ENCODE measurements at places on chromosomes 16 and 17.

DNA sequence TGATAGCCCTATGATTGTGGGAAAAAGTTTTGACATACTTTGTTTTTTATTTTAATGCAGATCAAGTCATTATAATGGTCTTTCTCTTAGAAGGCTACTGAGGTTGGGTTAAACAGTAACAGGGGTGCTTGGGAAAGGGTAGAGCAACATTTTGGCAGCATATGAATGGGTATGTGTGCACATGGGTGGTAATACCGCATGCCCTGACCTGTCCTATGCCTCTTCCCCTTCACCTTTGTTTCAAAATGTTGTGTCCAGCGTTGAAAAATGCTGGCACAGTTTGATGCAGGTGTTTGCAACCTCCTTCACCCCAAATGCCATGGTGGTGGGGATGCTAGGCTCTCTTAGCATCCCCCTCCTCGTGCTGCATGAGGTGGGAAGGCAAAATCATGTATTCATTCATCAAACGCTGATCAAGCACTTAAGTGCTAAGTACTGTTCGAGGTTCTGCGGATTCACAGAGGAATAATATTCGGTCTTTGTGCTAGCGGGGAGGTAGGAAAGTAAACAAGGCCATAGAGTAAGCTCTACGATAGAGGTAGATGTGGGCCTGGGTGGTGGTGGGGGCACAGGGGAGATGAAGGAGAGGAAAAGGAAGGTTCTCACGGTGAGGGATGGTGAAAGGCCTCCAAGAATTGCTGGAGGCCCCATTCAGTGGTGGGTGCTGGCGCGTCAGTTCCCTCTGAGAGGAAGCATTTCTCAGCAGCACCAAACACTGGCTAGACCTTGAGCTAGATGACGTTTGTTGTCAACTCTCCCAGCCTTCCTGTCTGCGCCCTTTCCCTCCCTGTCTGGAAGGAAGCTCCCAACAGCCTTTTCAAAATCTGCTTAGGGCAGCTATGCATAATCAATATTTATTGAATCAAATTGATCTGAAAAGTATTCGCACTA, 13.3 kb upstream of the MARCHF10 start:
- no peak for DNase-seq

- DNase-seq, result no peak
Measured at GRCh38 chr16:7400117-7400890, 67.7 kb downstream of the RBFOX1 start.

GRCh38 chr17:40533896-40534295, 31.4 kb downstream of the CCR7 start:
- no peak for DNase-seq

DNA sequence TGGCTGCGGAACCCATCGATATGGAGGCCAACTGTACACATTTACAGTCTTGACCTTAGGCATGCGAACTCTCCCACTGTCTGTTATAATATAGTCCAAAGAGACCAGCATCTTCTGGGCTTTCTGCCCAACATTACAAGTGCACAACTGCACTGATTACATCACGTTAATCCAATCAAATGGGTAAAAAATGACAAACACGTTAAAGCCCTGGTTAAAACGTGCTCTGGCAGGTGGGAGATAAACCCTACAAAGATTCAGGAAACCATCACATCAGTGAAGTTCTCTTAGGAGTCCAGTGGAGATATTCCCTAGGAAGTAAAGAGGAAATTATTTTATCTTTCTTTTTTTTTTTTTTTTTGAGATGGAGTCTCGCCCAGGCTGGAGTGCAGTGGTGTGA, 23.7 kb upstream of the XYLT2 start:
- DNase-seq, result no peak

GRCh38 chr16:57413301-57413730, 8.7 kb downstream of the CCL17 start:
- no peak for DNase-seq

GRCh38 chr16:66168777-66169176, 197.7 kb upstream of the CDH5 start:
- DNase-seq, result no peak

- no peak for DNase-seq
Measured at GRCh38 chr16:50684823-50685461, 3.8 kb upstream of the SNX20 start.

DNA sequence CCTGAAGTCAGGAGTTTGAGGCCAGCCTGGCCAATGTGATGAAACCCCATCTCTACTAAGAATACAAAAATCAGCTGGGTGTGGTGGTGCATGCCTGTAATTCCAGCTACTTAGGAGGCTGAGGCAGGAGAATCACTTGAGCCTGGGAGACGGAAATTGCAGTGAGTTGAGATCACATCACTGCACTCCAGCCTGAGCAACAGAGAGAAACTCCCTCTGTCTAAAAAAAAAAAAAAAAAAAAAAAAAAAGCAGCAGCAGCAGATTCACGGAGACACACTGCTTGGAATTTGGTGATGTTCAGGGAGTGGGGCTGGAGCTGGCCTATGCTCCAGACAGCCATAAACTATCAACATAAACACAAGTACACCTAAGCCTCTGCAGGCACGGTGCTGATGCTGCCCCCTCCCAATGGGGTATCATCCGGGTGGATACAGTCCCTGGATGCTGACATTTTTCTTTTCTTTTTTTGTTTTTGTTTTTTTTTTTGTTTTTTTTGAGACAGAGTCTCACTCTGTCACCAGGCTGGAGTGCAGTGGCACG, 39.6 kb upstream of the RHOT1 start:
- DNase-seq, result no peak

DNA sequence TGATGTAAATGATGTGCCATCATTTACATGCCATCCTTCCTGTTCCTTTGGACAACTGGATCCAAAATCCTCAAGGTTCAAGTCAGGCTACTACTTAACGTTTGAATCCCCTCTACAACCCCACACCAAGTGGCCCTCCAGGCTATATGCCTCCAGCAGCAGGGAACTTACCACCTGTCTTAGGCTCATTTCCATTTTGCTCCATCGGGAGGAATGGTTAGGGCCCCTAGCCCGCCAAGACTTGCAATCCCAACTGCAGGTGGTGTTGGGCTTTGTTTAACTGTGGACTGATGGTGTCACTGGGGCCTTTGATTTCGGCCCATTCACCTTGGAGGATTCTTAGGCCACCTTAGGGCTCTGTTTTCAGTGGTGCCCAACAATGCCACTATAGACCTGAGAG, 9.7 kb downstream of the HNF1B start:
- no peak for DNase-seq

- no peak for DNase-seq
Measured at GRCh38 chr17:32976605-32977004, 15.0 kb upstream of the SPACA3 start.

DNA sequence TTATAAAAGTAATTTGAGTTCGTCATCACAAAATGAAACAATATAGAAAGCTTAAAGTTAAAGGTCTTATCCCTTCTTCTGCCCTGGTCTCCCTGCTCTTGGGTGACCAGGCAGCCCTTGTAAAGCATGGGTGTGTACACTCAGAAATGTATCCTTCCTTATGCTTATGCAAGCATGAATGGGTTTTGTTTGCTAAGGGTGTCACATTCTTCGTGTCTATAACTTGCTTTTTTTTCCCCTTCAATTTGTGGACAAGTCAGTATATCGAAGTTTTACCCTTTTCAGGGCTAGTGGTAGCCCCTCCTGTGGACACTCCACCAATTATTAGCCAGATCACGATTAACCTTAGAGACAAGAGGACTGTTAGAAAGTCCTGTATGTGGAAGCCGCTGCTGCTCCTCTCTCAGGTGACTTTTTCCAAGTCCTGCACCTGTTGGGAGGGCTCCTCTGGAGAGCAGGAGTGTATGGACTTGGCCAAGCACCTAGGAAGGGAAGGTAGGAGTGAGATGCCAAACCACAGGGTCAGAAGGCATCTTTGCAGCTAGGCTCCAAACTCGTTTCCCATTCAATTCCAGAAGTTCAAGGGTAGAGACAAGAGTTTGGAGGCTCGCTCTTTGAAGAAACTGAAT, 50.9 kb downstream of the LDHD start:
- no peak for DNase-seq

DNA sequence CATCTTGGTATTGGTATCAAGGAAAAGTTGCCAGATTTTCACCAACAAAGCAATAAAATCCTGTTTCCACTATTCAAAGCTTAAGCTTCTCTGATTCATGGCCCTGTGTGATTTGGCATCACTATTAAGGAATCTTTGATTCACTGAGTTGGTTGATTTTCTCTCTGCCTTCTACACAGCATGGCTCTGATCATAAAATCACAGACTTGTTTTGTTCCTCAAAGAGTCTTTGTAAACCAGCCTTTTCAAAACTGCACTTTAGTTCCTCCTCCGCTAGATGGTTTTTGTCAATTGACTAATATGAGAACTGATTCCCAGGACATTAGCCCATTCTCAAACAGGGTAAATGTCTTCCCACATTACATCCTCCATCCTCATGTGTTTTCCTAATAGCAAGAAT, 197.6 kb downstream of the DNAH9 start:
- DNase-seq, result no peak

- DNase-seq, result no peak
Measured at GRCh38 chr17:60049936-60050335, 28.8 kb downstream of the HEATR6 start.

DNA sequence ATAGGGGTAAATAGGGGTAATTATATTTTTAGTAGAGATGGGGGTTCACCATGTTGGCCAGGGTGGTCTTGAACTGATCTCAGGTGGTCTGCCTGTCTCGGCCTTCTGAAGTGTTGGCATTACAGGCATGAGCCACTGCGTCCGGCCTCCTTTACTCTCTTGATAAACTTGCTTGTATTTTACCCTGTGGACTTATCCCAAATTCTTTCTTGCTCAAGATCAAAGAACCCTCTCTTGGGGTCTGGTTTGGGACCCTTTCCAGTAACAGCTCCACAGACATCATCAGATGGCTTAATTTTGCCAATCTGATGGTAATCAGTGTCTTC, 5.6 kb upstream of the C1QTNF1 start:
- no peak for DNase-seq

- DNase-seq, result no peak
Measured at GRCh38 chr17:64920419-64921172, 1.3 kb upstream of the LRRC37A3 start.

DNA sequence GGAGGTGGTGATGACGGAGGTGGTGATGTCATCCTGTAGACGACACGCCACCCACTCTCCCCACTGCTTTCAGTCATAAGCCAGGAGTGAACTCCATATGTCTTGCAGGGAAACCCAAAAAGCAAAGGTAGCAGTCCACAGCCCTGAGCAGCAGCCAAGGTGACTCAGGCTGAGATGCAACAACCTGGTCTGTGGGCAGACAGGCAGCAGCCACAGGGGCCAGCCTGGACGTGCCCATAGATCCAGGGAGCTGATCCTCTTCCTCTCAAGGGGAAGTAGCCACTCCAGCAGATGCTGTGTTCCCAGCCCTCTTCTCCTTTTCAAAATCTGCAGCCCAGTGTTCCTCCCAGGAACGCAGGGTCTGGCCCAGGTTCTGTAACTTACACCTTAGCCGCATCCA, 17.3 kb upstream of the CIITA start:
- DNase-seq, result no peak
